Left ventricle myocardium superior (tissue), 1 donor: ENCODE measurements at places on chromosomes 5 and 9. TPM values are rescaled to one million over a fixed set of nuclear protein-coding genes. Genes with fewer than 3 reads are reported as not detected.

Gene ORM2
- total RNA-seq: not detected

Gene SHOC1
- total RNA-seq: not detected

GRCh38 chr5:178208540-178209227 lies 4.4 kb downstream of the HNRNPAB start:
- no peak for DNase-seq

- no peak for DNase-seq
Observed at GRCh38 chr5:68504306-68504705, 288.8 kb downstream of the PIK3R1 start.

DNA sequence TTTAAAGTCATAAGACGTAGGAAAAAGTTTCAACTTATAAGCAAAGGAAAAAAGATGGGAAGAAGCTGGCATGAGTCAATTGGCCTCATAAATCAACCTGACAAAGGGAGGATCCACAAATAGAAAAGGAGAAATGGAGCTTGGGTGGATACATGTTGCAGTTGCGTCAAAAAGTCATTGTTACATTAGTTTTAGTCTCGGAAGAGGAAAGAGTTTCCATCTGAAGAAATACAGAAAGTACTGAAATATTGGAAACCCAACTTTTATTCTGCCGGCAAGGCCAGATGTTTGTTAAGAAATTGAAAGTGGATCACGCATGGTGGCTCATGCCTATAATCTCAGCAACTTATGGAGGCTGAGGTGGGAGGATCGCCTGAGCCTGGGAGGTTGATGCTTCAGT lies 11.3 kb upstream of the TIMD4 start:
- DNase-seq: no peak

GRCh38 chr5:65105301-65105700 lies 336.6 kb downstream of the CWC27 start:
- DNase-seq: no peak

DNA sequence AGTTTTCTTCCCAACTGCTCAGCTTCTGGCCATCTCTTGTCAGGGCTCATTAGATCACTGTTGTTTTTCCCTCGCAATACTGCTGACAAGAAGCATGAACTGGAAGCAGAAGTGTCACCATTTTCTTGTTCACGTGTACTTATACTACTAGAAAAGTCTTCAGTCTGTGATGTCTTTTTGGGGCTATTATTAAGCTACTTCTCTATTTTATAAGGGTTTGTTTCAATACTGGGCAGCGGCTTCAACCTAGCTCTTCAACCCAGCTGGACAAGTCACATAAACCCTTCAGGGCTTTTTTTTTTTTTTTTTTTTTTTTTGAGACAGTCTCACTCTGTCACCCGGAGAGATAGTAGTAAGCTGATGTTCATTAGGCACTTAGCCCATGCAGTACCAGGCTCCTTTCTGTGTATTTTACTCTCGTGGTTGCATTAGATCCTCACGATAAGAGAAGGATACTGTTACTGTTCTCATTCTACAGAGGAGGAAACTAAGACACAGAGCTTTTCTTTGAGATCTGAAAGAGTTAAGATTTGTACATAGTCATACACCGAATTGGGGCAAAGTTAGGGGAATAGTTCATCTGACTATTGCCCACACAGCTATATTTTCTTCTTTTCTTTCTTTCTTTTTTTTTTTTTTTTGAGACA lies 20.5 kb downstream of the RAPGEF1 start:
- DNase-seq: no peak

GRCh38 chr5:87121304-87122150 lies 146.2 kb upstream of the RASA1 start:
- no peak for DNase-seq

- no peak for DNase-seq
Observed at GRCh38 chr5:3852161-3852916, 256.7 kb downstream of the IRX1 start.

DNA sequence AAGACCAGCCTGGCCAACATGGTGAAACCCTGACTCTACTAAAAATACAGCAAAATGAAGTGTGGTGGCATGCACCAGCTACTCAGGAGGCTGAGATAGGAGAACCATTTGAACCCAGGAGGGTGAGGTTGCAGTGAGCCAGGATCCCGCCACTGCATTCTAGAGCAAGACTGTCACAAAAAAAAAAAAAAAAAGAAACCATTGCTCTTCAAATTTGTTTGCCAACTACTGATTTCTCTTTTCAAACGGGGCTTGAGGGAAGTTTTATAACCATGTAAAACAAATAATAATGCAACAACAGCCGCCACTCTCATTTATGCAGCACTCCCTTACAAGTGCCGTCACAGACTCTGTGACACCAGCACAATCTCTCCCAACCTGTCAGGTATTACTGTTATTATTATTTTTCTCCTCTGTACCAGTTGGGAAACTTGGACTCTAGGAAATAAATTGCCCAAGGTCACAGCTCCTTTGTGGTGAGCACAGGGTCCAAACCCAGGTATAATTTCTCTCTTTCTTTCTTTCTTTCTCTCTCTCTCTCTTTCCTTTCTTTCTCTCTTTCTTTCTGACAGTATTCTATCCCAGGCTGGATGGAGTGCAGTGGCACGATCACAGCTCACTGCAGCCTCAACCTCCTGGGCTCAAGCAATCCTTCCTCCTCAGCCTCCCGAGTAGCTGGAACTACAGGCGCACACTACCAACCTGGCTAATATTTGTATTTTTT lies 25.4 kb downstream of the SERINC5 start:
- DNase-seq: no peak

GRCh38 chr9:1058826-1059487 lies 8.8 kb downstream of the DMRT2 start:
- no peak for DNase-seq
